ENCODE measurements at places on chromosomes 16 and 17.

- no peak for DNase-seq
Observed at GRCh38 chr16:79181419-79181818, 419.1 kb downstream of the MAF start.

DNA sequence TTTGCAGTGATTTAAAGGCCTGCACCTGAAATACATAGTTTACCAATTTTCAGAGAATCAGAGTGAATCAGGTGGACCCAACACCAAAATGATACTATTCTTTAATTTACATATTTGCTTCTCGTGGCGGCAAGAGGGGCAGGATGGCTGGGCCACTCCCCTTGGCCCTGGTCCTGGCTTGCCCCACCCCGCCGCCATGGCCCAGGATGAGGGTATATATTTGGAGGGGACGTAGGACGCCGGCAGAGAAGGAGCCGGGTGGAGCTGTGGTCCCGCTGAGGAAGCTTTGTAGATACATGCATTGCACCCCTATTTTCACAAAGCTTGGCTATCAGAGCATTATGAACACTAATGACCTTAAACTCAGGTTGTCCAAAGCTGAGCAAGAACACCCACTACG lies 43.5 kb downstream of the EFCAB13 start:
- no peak for DNase-seq

GRCh38 chr17:74597069-74597790 lies 5.1 kb upstream of the CD300LD start:
- DNase-seq: peak; percentile 62

DNA sequence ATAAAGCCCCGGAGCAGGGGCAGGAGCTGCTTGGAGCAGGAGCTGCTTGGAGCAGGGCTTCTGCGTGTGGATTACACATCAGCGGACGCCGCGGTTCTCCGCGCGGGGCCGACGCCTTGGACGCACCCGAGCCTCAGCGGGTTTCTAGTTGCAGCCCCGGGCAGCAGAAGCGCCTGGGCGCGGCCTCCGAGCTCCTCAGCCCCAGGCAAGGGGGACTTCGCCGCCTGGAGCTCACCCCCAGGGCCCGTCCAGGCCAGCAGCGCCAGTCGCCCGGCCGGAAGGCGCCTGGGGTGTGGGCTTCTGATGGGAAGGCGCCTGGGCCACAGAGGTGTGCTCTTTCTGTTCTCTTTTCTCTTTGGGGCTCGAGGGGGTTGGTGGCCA lies 6.3 kb downstream of the FOXF1 start:
- no peak for DNase-seq

DNA sequence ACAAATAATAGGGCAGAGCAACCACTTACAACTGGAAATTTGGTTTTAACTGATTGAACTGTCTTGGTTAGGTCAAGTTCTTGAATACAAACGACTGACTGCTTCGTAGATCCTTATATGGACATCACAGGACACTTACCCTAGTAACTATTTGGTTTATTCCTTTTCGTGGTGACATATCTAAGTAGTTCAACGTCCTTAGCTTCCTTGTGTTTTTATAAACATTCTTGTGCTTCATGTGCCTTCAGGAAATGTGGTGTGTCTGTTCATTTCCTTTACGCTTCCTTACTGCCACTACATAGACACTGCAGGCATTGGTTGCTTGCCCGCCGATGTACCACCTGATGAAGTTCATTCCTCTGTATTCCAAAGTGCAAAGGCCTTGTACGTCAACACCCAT lies 59.3 kb downstream of the USP10 start:
- DNase-seq: no peak

DNA sequence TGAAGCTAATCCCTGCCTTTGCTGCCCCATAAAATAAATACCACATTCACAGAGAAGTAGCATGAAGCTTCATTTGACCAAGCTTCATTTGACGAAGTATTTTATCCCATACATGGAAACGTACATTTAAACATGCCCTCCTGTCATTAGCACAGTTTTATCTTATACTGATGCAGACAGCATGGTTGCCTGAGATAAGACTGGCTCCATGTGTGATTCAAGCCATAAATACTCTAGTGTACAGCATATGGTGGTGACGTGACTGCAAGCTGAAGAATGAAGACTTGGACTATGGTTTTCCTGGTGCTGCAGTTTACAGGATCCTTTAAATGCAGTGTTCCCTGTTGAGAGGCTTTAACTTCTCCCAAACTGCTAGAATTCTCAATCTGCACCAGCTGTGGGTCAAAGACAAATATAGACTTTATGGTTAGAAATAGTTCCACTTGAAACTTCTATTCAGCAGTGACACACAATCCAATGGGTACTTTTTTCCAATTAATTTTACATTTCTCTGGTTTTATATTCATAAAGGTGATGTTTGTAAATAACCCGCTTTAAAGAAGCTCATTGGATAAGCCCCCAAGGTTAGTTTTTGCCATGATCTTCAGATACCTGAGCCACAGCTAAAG lies 64.9 kb downstream of the CYB561 start:
- DNase-seq: no peak

DNA sequence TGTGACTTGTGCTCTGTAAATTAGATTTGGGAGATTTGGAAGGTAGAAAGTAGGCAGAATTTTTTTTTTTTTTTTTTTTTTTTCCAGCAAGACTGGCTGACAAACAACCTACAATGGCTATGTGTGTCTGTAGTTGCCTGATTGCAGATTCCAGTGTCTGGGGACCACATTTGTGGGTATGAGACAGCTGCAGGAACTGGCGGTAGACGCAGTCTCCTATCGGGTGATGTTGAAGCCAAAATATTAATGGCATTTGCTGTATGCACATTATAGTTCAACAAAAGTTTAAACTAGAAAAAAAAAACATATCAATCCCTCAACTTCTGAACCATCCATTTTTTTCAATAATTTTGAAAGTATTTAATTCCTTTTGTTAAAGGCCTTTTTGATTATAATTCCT lies 665.2 kb downstream of the TOX3 start:
- no peak for DNase-seq

DNA sequence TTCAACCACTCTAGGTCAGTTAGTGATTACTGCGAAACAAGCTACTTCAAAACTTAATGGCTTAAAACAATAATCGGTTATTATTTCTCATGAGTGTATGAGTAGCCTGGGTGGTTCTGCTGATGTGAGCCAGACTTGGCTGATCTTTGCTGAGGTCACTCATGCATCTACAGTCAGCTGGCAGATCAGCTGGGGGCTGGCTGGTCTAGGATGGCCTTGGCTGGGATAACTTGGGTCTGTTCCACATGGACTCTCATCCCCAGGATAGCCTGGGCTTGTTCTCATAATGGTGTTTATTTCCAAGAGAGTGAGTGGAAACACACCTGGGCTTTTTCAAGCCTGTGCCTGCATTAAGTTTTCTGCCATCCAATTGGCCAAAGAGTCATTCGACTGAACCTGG lies 13.0 kb downstream of the CCDC182 start:
- no peak for DNase-seq

- no peak for DNase-seq
Observed at GRCh38 chr17:55479903-55480302, 31.3 kb downstream of the SMIM36 start.

DNA sequence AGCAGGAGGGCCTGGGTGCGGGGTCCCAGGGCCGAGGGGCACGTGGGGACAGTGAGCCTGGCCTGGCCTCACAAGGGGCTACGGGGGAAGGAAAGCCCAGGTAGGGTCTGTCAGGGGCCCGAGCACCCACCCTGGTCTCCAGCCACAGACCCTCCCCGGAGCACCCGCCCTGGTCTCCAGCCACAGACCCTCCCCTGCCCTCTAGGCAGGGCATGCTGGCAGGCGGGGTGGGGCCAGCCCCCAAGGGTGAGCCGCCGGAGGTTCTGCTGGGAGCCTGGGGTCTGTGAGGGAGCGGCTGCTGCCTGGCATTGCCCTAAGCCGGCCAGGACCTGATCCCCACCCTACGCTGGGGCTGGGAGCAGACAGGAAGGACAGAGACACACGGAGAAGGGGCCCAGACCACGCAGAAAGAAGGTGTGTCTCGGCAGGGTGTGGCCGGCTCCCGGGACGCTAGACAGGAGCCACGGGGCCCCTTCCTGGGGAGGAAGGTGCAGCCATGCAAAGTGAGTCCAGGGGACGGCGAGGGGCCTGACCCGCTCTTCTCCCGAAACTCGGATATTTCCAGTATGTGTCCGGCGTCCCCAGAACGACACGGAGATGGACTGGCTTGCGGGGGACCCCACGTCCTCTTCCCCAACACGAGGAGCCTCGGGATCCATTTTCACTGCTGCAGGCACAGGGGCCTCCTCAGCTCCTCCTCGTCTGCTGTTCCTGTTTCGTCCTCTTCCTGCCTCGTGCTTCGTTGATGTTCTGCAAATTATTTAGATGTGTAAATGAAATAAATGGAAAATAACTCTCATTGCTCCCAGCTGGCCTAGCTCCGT lies 15.5 kb downstream of the UTS2R start:
- DNase-seq: peak; percentile 22

- DNase-seq: no peak
Observed at GRCh38 chr17:70271672-70272071, 102.3 kb downstream of the KCNJ2 start.

DNA sequence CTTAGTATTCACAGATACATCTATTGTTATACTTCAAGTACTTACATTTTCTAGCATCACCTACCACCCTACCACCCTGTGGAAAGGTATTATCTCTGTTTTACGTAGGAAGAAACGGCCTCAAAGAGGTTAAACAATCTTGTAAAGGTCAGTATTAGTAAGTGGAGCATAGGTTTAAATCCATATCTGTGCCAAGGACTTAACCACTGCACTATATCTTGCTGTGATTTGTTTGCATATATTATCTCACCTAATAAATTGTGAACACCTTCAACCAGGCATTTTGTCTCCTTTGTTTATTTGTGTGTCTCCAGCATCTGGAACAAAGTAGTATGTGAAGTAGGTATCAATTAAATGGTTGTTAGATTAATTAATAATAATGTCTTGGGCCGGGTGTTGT lies 27.3 kb downstream of the IGF2BP1 start:
- no peak for DNase-seq

- DNase-seq: no peak
Observed at GRCh38 chr17:49991409-49991808, 3.6 kb downstream of the DLX3 start.

- no peak for DNase-seq
Observed at GRCh38 chr17:82059272-82060000, 6.2 kb downstream of the DUS1L start.

DNA sequence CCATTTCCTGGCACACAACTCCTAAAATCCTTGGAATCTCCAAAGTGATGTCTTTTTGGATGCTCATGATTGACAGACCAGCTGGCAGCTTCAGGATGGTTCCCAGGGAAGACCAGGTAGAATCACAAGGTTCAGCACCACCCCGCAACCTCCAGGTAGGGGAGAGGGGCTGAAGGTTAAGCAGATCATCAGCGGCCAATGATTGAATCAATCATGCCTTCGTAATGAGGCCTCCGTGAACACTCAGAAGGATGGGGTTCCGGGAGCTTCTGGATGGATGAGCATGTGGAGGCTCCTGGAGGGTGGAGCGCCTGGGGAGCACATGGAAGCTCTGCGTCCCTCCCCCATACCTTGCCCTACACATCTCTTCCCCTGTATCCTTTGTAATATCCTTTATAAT lies 185.9 kb downstream of the SEC14L1 start:
- DNase-seq: no peak

- peak; percentile 73 for DNase-seq
Observed at GRCh38 chr16:82229800-82230619, 60.0 kb upstream of the MPHOSPH6 start.

DNA sequence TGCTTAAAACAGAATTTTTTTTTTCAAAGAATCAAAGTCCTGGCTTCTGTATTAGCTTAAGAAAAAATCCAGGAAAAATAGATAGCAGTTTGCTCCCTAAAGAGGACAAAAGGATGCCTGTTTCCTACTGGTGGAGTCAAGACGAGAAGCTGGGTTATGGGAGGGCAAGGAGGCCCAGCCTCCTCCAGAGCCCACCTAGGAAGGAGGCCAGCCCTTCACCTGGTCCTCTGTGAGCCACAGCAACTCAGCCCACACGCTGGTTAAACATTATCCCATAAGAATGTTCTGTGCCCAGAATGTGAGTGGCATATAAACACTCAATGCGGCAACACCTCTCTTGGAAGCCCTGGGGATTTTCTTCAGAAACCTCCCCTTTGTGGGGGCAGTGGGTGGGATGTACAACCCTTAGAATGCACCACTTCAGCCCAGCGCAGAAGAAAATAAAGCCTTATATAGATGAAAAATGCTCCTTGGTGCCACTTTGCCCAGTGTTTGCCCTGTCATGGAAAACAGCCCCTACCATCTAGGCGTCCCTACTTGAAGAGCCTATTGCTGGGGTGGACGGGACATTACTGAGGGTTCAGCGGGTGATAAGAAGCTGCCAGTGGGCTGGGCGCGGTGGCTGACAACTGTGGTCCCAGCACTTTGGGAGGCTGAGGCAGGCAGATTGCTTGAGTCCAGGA lies 48.0 kb downstream of the TEKT5 start:
- no peak for DNase-seq

GRCh38 chr16:86287664-86288201 lies 222.6 kb upstream of the FOXF1 start:
- DNase-seq: no peak

GRCh38 chr16:19436540-19436939 lies 18.9 kb downstream of the TMC5 start:
- no peak for DNase-seq

DNA sequence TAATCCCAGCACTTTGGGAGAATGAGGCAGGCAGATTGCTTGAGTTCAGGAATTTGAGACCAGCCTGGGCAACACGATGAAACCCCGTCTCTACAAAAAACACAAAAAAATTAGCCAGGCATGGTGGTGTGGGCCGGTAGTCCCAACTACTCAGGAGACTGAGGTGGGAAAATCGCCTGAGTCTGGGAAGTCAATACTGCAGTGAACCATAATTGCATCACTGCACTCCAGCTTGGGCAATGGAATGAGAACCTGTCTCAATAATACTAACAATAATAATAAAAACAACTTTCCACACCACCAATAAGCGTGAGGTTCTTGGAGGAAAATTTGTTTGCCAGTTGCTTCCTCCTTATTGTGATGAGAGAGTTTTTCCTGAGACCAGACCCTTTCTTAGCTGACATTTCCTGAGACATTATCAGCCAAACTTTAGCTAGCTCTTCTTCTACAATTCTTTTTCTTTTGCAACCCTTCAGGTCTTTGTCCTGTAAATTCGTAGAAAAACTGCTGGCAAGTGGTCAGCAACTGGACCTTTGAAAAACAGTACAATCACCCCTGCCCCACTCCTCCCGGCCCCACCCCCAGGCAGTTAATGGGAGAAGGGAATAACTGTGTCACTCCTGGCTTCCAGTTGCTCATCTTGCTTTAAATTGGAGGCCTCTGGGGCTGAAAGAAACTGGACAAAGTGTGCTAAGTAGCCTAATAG lies 3.5 kb upstream of the EZH1 start:
- no peak for DNase-seq

- no peak for DNase-seq
Observed at GRCh38 chr16:73215678-73216377, 167.9 kb upstream of the ZFHX3 start.

All from inflammatory macrophage treated with lipopolysaccharide for 4 hours (primary cell).